ENCODE measurements at places on chromosomes 12 and 14. TPM values are rescaled to one million over a fixed set of nuclear protein-coding genes. Genes with fewer than 3 reads are reported as not detected.

- no peaks in the 10 kb centered on the region for H3K4me1 ChIP-seq
- no peak overlapping the region for H3K4me3 ChIP-seq
- no peaks in the 10 kb centered on the region for H3K27me3 ChIP-seq
These were observed 1324.1 kb downstream of the AACS start for GRCh38 chr12:126389220-126389841.

DNA sequence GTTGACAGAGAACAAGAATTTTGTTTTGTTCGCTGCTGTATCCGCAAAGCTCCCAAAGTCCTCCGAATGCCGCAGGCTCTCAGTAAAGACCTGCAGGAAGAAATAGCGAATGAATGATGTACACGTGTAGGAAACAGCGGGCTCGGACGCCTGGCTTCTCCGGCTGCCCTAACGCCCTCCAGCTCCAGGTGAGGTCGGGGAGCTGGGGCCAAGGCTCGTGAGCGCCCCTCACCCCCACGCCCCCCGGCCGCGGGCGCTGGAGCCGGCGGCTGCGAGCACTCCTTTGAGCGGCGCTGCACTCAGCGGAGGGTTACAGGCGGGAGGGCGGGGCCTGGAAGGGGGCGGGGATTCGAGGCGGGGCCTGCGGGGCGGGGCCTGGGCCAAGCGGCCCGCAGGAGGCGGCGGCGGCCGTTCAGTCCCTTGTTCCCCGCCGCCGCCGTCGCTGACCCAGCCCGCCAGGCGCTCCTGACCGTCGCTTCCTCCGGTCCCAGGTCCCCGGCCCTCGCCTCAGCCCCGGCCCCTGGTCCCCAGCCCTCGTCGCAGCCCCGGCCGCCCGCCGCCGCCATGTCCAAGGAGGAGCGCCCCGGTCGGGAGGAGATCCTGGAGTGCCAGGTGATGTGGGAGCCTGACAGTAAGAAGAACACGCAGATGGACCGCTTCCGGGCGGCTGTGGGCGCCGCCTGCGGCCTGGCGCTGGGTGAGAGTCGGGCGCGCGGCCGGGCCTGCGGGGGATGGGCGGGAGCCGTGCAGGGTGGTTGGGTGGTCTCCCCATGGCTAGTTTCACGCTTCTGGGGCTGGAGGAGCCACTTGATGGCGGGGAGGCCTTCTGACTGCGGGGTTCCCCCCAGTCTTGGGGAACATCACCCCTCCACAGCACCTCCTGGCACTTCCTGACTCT is at the start of gene AACS:
Gene AACS, plus strand, starts transcription at position 415 of the 898 bp plus-strand sequence. Its CDS starts 150 bp downstream, at position 565.
- H3K4me1 ChIP-seq: peaks cover 18% of the 10 kb centered on the region
- DNase-seq: peak; percentile 63
- H3K27me3 ChIP-seq: peaks cover 5% of the 10 kb centered on the region
- H3K36me3 ChIP-seq: peaks cover 13% of the 10 kb centered on the region
- peak within 1 kb of the TSS; percentile 87 for H3K4me3 ChIP-seq

GRCh38 chr14:54490445-54491175 is 1.8 kb upstream of the GMFB start:
- no peaks in the 10 kb centered on the region for H3K27me3 ChIP-seq
- H3K4me1 ChIP-seq: peaks cover 30% of the 10 kb centered on the region
- no peak for DNase-seq
- H3K36me3 ChIP-seq: peaks cover 17% of the 10 kb centered on the region

GRCh38 chr14:85254711-85255110 is 275.2 kb upstream of the FLRT2 start:
- DNase-seq: no peak
- H3K27ac ChIP-seq: no peak overlapping the region
- no peaks in the 10 kb centered on the region for H3K36me3 ChIP-seq
- no peak overlapping the region for H3K4me3 ChIP-seq
- H3K27me3 ChIP-seq: no peaks in the 10 kb centered on the region
- H3K4me1 ChIP-seq: no peaks in the 10 kb centered on the region

REP15 gene
- total RNA-seq: 2.2 TPM

SERPINA10 gene
- not detected for total RNA-seq

IGFBP6 gene
- 0.46 TPM for total RNA-seq
